ENCODE measurements at places on chromosomes 12 and 14. TPM values are rescaled to one million over a fixed set of nuclear protein-coding genes. Genes with fewer than 3 reads are reported as not detected.
A peak's percentile ranks its signal among the peaks of the same experiment; 100 is the strongest.

DNA sequence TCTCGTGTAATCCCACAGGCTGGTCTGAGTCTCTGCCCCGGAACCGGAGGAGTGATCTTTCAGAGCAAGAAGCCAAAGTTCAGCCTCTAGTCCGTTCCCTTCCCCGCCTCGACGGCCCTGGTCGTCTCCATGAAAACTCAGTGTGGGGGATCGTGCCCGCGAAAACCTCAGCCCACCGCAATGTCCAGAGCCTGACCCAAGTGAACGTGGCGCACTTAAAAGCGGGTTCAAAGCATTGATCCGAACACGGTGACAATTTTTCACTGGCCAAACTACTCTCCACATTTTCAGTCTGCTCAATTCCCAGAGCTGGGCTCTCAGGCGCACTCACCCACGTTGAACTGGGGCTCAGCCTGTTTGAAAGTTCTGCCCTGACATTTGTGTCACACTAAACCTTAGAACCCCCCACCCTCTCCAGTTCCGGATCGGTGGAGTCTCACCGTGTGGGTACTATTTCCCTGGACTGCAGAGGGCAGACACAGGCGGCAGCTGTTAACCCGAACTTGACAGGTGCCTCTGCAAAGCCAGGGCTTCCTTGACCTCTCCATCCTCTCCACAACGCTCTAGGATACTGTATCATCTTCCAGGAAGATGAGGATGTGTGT, 886 bp upstream of the PRICKLE1 start:
- H3K36me3 ChIP-seq: no peaks in the 10 kb centered on the region
- peak overlapping the region; percentile 82 for H3K4me3 ChIP-seq
- H3K27me3 ChIP-seq: peaks cover 10% of the 10 kb centered on the region
- DNase-seq: no peak

GRCh38 chr14:104925855-104926609, 1.4 kb downstream of the PLD4 start:
- no peak overlapping the region for H3K27ac ChIP-seq
- H3K36me3 ChIP-seq: no peaks in the 10 kb centered on the region
- no peaks in the 10 kb centered on the region for H3K4me1 ChIP-seq
- no peak for DNase-seq
- H3K4me3 ChIP-seq: no peak overlapping the region

GRCh38 chr12:69022674-69023073, 89.7 kb upstream of the CPM start:
- H3K27ac ChIP-seq: no peak overlapping the region
- no peaks in the 10 kb centered on the region for H3K36me3 ChIP-seq
- H3K27me3 ChIP-seq: no peaks in the 10 kb centered on the region
- no peaks in the 10 kb centered on the region for H3K4me1 ChIP-seq
- H3K4me3 ChIP-seq: no peak overlapping the region
- DNase-seq: no peak

DNA sequence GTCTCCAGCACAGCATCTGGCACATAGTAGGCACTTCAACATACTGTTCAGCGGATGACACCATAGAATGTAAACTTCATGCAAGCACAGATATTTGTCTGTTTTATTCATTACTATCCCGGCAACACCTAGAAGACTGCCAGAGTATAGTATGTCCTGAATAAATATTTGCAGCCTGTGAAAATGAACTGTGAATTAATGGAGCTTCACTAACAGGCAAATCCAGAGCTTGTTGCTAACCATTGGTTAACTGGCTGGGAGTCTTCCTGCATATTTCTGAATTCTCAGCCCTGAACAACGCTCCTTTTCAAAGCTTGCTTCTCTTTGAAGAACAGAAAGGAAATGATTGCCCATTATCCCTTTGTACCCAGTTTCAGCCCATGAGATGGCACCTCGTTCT, 243.3 kb upstream of the CRY1 start:
- no peaks in the 10 kb centered on the region for H3K27me3 ChIP-seq
- H3K4me3 ChIP-seq: no peak overlapping the region
- no peak for DNase-seq

- no peak overlapping the region for H3K4me3 ChIP-seq
- DNase-seq: no peak
- H3K4me1 ChIP-seq: peaks cover 3% of the 10 kb centered on the region
- no peaks in the 10 kb centered on the region for H3K36me3 ChIP-seq
- peaks cover 62% of the 10 kb centered on the region for H3K27me3 ChIP-seq
- no peak overlapping the region for H3K27ac ChIP-seq
Observed at GRCh38 chr12:132282950-132283771, 46.2 kb downstream of the GALNT9 start.

DNA sequence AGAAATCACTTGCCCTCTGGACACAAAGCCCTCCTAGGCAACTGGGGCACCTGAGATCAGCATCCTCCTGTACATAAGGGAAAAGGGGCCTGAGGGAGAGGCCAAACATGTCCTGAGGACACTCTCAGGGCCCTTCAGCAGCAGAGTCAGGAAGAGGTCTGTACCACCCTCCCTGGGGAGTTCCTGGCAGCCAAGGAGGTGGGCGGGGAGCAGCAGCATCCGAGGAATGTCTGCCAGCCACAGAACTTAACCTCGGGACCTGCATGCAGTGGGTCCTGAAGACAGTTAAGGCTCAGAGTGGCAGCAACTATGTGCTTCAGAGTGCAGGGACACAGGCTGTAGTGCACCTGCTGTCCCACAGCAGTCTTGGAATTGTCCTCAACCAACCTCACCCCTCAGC, 62.1 kb downstream of the SPTB start:
- H3K36me3 ChIP-seq: no peaks in the 10 kb centered on the region
- no peak for DNase-seq
- no peak overlapping the region for H3K27ac ChIP-seq
- H3K4me3 ChIP-seq: no peak overlapping the region

DNA sequence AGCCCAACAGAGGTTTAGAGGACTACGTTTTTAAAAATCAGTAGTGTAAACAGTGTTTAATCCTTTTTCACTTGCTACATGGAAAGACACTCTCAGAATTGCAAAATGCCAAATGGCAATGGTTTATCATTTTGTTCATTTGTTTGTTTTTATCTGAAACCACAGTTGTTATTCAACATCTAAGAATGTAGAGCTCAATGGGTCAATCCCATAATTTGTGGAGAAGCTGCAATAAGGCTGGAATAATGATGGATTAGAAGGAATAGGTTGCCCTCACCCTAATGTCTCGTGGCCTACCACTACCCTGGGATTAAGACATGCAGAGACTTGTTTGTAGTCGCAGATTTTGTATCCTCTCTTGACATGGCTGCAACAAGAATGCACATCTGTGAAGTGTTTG, 115.7 kb downstream of the LLPH start:
- no peaks in the 10 kb centered on the region for H3K4me1 ChIP-seq
- H3K36me3 ChIP-seq: no peaks in the 10 kb centered on the region
- no peak overlapping the region for H3K27ac ChIP-seq
- H3K4me3 ChIP-seq: no peak overlapping the region
- H3K27me3 ChIP-seq: no peaks in the 10 kb centered on the region
- no peak for DNase-seq

- no peaks in the 10 kb centered on the region for H3K36me3 ChIP-seq
- H3K27ac ChIP-seq: no peak overlapping the region
- H3K27me3 ChIP-seq: no peaks in the 10 kb centered on the region
Observed at GRCh38 chr14:106778986-106779385, 1252.6 kb downstream of the TMEM121 start.

DBX2 gene
- not detected for total RNA-seq

IL26 gene
- not detected for total RNA-seq

All from upper lobe of right lung (tissue), 1 donor.